GM06990 (cell line): ENCODE measurements at places on chromosomes 11 and 22.

DNA sequence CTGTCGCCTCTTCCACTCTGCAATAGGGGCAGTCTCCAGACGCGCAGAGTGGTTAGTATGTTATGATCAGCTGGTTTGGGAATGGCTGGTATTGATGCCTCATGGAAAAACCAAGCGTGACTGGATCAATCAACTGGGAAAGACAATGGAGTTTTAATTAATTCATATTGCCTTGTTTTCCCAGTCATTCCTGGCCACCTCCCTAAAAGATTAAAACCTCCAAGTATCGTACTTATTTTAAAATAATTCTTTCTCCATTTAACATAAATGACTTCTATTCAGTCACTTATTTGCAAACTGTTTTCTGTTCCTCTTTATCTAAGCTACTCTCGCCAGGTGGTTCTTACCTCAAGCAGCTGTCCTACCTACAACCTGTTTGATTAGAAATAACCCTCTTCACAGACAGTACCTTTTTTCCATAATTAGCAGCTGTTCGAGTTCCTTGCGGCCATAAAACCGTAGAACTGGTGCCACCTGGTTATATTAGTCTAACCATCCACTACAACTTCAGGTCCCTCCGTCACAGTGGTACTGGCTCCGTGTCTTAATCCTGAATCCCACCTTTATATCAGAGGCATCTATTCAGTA, 898 bp downstream of the ZNF215 start:
- peak; percentile 70 for DNase-seq

GRCh38 chr11:76568139-76568538, 102.4 kb downstream of the LRRC32 start:
- DNase-seq = no peak

DNA sequence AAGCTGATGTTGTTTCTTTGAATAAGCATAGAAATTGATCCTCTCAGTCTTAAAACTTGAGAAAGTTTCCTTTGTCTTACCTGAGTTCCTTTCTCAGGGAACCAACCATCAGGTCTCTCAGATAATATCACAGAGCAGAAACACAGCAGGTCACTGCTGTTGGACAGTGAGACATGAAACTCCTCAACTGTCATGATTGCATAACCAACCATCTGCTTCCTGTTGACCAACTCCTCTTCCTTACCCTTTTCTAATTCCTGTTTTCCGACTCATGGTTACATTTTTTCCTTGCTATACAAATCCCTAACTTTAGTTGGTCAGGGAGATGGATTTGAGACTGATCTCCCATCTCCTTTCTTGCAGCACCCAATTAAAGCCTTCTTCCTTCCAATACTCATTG, 845.3 kb downstream of the FAM181B start:
- no peak for DNase-seq

GRCh38 chr11:93464927-93465540, 78.2 kb downstream of the SMCO4 start:
- no peak for DNase-seq

- no peak for DNase-seq
Observed at GRCh38 chr11:69131644-69132300, 24.0 kb upstream of the SMIM38 start.

DNA sequence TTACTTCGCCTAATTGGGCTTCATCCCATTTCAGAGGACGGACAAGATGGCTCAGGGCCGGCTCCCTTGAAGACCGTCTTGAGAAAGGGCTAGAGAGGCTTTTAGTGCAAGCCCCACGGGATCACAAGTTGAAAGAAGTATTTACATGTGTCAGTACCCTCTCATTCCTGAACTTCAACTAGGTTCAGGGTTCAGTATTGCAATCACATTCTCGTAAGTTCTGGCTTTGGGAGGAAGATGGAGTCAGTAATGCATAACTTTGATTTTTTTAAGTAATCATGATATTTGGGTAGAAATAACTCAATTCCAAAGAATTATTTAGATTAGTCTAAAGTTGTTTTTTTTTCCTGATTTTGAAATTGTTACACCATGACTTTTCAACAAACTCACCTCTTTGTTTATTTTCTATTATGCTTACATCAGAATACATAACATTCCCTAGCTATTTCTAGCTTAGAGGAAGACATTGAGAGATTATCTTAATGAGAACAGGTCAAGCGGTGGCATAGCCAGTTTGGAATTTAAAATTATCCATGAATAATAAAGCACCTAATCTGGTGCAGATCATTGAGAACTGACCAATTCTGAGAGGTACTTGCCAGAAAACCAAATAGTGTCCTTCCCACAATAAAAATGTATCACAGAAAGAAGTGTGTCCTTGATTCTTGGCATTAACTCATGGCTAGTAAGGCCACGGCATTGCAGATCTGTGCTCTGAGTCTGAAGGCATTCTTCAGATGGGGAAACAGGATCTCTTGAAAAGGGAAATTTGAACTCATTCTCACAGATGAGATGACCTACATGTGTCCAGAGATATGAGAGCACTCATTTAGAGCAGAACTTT, 92.1 kb upstream of the BLID start:
- DNase-seq = no peak
